ENCODE measurements at places on chromosomes 13 and 19.
A peak's percentile ranks its signal among the peaks of the same experiment; 100 is the strongest.

DNA sequence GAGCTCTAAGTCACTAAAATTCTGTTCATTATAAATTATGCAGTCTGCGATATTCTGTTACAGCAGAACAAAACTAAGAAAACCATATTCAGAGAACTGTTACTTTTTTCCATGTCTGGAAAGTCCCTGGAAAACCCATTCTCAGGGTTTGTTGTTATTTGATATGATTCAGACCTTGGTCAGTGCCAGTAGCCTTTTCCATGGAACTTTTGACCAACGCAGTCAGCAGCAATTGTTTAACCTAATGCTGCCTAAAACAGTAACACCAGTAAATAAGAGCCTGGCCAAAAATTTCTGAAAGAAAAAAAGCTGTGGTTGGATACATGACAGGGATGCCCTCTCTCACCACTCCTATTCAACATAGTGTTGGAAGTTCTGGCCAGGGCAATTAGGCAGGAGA, 402.7 kb downstream of the TBC1D4 start:
- DNase-seq: no peak

- no peak for DNase-seq
These were observed 1131.7 kb downstream of the SLITRK5 start for GRCh38 chr13:88802886-88803285.

DNA sequence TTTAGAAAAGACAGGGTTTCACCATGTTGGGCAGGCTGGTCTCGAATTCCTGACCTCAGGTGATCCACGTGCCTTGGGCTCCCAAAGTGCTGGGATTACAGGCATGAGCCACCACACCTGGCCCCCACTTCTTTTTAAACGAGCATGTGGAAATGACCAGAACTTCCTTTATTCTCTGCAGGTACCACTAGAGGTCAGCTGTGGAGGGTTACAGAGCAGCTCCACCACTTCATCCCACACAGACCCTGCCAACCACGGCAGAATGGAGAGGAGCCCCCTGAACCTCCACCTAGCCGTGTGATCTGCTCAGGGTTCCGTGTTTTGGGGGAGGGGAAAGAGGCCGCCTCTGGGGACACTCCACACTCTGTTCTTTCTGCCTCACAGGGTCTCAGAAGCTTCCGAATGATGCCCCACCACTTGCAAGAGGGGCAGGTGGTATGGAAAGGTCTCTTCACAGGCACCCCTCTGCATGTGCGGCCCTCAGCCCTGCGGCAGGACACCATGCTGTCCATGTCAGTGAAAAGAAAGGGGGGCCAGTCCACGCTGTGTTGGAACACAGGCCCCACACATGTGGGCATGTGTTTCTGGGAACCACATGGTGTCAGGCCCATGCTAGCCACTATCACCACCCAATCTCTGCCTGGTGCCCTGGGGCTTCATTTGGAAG, 465.0 kb downstream of the TSHZ3 start:
- DNase-seq: no peak

DNA sequence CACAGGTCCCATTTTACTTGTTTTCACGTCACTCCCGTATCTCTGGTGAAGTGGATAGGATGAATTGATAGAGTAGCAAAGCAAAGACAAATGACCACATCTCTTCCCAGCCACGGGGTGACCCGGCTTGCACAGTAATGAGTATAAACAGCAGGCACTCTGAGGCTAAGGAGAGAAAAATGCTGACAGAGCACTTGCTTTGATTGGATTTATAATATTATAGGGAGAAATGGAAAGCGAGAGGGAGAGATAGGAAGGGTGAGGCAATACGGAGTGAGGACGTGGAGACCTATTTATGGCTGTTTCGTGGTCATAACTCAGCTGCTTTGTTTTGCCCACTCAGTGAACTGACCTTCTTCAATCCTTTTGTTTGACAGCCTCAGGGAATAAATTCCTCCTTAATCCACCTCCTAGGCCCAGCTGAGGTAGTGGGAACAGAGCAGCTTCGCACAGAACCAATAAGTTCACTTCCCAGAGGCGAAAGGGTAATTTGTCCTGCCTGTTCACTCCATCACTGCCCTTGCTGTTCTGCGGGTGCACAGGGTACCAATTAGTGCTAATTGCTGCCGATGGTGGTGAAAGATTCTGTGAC, 68.6 kb downstream of the ERCC5 start:
- no peak for DNase-seq

GRCh38 chr13:26051657-26052311, at the start of gene SHISA2:
SHISA2 (minus strand) TSS chr13:26052016; CDS start chr13:26050975, 1,041 bp downstream.
- peak; percentile 17 for DNase-seq

GRCh38 chr19:39937787-39938186, 3.4 kb upstream of the FCGBP start:
- DNase-seq: no peak

DNA sequence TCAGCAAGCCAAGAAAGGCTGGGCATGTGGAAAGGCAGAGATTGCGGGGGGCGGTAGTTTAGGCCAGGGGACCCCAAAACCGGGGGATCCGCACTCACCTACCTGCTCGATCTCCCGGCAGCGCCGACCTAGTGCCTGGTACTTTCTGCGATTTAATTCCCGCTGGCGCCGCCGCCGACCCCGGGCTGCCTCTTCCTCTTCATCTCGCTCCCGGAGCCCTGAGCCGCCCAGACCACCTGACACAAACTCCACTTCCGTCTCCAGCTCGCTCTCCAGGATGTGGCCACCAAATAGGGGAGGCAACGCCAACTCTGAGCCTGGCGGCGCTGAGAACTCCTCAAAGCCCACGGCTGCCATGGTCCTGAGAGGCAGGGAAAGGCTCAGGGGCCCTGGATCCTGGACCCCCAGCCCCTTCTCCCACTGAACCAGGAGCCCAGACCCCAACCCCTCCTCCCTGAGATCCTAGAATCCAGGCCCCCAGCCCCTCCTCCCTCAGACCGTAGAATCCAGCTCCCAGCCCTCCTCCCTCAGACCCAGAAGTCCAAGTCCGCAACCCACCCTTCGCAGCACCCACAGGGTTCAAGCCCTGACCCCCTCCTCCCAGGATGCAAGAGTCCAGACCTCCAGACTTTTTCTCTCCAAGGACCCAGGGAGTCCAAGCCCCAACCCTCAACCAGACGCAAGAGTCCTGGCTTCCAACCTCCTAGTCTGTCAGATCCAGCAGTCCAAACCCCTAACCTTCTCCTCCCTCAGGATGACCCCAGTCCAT, 933 bp downstream of the TFPT start:
- peak; percentile 40 for DNase-seq

GRCh38 chr19:45059258-45059965, 16.9 kb downstream of the ZNF296 start:
- DNase-seq: peak; percentile 90

- DNase-seq: no peak
These were observed 3.2 kb downstream of the MAB21L1 start for GRCh38 chr13:35473206-35473775.

GRCh38 chr13:30156826-30157615, 150.3 kb downstream of the KATNAL1 start:
- DNase-seq: no peak

DNA sequence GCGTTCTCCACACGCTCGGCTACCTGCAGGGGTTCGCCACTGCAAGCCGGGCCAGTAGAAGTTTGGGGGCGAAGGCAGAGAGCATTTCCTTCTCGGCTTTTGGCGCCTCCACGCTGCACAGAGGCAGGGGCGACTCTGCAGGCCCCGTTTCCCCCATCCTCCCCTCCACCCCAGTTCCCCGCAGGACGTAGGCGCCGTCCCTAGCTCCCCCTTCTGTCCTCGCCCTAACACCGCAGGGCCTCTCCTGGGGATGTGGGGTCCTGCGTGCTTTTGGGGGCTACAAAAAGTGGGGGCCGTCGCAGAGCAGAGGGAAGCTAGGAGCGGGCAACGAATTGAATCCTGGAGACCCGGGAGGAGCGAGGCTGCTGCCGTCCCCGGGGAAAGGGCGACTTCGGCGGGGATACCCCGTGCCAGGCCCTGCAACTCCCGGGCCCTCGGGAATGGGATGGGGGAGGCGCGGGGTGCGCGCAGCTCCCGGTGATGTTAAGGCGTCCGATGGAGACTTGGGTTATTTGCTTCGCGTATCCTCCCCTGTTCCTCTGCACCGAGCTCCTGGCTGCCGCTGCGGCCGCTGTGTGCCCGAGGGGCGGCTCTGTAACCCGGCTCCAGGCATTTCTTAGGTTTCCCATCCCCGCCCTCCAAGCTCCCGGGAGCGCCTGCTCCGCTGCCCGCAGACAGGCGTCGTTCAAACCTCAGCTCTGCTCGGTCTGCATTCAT, 255.9 kb upstream of the SOX21 start:
- no peak for DNase-seq

DNA sequence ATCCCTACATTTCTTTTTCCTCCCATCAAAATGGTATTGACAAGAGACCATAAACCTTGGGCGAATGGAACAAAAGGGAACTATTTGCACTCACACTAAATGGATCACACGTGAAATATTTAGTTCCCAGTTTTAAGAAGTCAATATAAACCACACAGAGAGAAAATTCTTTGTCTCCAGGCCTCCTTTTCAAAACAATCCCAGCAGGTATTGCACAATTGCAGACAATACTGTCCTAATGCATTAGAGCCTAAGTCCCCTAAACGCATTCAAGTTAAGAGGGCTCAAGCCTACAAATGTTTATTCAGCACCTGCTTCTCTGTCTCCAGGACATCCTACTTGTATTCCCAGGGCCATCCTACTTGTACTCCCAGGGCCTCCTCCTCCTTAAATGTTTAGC, 1.3 kb upstream of the B3GLCT start:
- DNase-seq: no peak

DNA sequence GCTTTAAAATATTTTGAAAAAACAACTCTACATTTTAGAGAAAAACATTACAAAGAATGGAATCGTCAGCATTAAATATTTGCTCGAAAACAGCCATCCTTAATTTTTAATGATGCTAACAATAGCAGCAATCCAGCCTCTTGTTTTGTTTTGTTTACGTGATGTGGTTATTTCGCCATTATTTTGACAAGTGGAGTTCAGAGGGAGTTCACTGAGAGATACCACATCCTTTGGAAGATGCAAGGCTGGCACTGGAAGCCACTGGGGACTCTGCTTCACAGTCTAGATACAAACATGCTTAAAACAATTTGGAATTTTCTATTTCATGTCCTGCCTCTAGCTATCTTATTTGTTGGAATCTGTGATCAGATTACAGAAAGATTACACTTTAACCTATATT, 556.3 kb downstream of the PCDH17 start:
- no peak for DNase-seq

- DNase-seq: no peak
These were observed 208.5 kb downstream of the PCCA start for GRCh38 chr13:100297413-100297812.

- peak; percentile 85 for DNase-seq
These were observed 11.1 kb upstream of the ARRDC2 start for GRCh38 chr19:17996826-17997316.
